Lung (tissue), 17 donors: ENCODE measurements at places on chromosomes 6 and 20. TPM values are rescaled to one million over a fixed set of nuclear protein-coding genes. Genes with fewer than 3 reads are reported as not detected.

CST5 gene
- total RNA-seq, result not detected

EFCAB8 gene
- total RNA-seq, result 0.83 TPM

BPI gene
- total RNA-seq, result 1.8 TPM

SLC17A2 gene
- not detected for total RNA-seq

SLC39A7 gene
- 53.6 TPM for total RNA-seq

GRCh38 chr6:5084781-5085647 is at the start of gene PPP1R3G:
TSS of gene PPP1R3G (plus strand) at chr6:5085341. CDS start at chr6:5085486, 145 bp downstream.
- peak within 1 kb of the TSS; percentile 46 for H3K4me3 ChIP-seq
- peaks cover 15% of the 10 kb centered on the region for H3K27me3 ChIP-seq
- no peaks in the 10 kb centered on the region for H3K36me3 ChIP-seq
- peak within 1 kb of the TSS; percentile 83 for H3K27ac ChIP-seq

DNA sequence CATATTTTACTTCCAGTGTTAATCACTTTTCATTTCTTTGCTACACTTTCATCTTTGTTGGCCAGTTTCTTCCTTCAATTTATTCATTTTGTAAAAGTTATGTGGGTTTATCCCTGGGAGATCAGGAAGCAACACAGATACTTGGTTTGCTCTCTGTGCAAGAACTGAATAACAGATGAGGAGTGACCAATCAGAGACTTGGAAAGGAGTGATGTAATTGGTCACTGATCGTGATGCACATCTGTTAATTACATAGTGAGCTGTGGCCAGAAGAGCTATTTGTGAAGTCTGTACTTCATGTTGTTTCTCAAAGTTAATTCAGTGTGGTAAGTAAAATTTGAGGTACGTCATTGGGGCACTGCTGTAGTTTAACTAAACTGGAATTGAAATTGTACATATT is 21.3 kb downstream of the ANKRD6 start:
- H3K27me3 ChIP-seq, result no peaks in the 10 kb centered on the region
- no peak overlapping the region for H3K4me3 ChIP-seq
- no peak for DNase-seq

DNA sequence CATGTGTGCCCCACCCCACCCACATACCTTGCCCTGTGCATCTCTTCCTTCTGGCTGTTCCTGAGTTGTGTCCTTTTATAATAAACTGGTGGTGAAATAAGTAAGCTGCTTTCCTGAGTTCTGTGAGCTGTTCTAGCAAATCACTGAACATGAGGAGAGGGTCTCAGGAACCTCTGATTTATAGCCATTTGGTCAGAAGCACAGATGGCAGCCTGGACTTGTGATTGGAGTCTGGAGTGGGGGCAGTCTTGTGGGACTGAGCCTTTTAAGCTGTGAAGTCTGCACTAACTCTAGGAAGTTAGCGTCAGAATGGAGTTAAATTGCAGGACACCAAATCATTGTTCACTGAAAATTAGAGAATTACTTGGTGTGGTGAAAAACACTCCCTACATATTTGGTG is 245.4 kb downstream of the LRFN2 start:
- H3K27me3 ChIP-seq, result no peaks in the 10 kb centered on the region
- no peaks in the 10 kb centered on the region for H3K4me1 ChIP-seq
- H3K36me3 ChIP-seq, result no peaks in the 10 kb centered on the region
- H3K4me3 ChIP-seq, result no peak overlapping the region

GRCh38 chr6:106731144-106731842 is 101.9 kb downstream of the QRSL1 start:
- H3K4me3 ChIP-seq, result no peak overlapping the region
- no peaks in the 10 kb centered on the region for H3K36me3 ChIP-seq
- H3K4me1 ChIP-seq, result no peaks in the 10 kb centered on the region

DNA sequence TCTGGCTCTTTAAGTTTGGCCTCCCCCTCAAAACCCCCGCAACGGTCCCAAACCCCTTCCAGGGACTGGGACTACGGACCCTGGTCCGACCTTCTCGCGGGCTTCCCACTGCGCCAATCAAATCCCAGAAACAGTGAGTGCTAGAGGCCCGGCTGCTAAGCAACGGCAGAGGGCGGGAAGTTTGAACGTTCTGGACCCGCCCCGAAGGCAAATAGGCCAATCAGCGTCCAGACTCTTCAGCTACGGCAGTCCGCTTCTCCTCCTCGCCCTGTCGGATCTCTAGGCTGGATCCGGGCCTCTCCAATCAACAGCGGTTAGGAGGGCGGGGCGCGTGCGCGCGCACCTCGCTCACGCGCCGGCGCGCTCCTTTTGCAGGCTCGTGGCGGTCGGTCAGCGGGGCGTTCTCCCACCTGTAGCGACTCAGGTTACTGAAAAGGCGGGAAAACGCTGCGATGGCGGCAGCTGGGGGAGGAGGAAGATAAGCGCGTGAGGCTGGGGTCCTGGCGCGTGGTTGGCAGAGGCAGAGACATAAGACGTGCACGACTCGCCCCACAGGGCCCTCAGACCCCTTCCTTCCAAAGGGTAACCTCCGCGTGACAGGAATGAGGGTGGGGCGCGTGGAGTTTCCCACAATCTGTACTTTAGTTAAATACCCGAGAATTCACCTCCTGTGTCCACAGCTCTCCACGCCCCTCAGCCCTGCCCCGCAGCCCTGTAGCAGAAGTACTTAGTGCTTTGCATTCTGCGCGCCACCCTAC is at the start of gene MSH5:
TSS of gene MSH5 (plus strand) at position 367 of the 758 bp plus-strand sequence. CDS start 462 bp downstream, outside the sequence.
- peak within 1 kb of the TSS; percentile 74 for H3K4me3 ChIP-seq
- no peaks in the 10 kb centered on the region for H3K36me3 ChIP-seq
- H3K27ac ChIP-seq, result no peak within 1 kb of the TSS
- H3K4me1 ChIP-seq, result peaks cover 7% of the 10 kb centered on the region

GRCh38 chr20:21682521-21682954 is 22.9 kb upstream of the PAX1 start:
- H3K4me3 ChIP-seq, result no peak overlapping the region
- H3K36me3 ChIP-seq, result no peaks in the 10 kb centered on the region
- H3K27ac ChIP-seq, result no peak overlapping the region
- H3K27me3 ChIP-seq, result peaks cover 3% of the 10 kb centered on the region
- DNase-seq, result peak; percentile 83

DNA sequence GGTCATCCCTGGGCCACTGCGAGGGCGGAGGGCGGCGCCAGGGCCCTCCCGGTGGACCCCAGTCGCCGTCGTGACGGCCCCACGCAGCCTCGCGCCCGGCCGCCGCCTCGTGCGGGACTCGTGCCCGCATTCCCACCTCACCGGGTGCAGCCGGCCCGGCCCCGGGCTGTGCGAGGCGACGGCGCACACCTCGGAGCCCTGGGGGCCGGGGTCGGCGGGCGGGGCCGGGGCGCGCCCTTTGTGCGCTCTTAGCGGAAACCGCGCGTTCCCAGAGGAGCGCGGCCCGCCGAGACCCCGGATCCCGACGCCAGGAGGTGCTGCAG is 5.5 kb upstream of the DLL1 start:
- no peak overlapping the region for H3K4me3 ChIP-seq
- H3K27me3 ChIP-seq, result peaks cover 3% of the 10 kb centered on the region
- H3K4me1 ChIP-seq, result peaks cover 4% of the 10 kb centered on the region
- no peak for DNase-seq
- no peaks in the 10 kb centered on the region for H3K36me3 ChIP-seq
- H3K27ac ChIP-seq, result no peak overlapping the region

DNA sequence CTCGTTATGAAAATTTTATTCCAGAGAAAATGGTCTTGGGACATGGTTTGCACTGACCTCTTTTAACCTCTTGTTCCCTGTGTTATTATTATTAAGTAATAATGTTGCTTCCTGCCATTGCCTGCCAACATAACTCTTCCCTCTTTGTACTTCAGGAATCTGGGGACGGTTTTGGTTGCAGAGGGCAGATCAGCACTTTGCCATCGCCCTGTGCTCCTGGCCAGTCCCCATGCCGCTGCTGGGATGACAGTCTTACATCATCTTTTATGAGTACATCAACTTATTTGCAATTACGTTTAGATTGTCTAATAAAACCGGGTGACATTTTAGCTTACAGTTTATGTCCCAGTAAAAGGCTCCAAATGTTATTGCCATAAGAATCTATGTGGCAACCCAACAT is 157.2 kb downstream of the CDH26 start:
- DNase-seq, result peak; percentile 54
- H3K27me3 ChIP-seq, result no peaks in the 10 kb centered on the region
- no peak overlapping the region for H3K4me3 ChIP-seq
- H3K36me3 ChIP-seq, result no peaks in the 10 kb centered on the region

- H3K4me1 ChIP-seq, result no peaks in the 10 kb centered on the region
- H3K36me3 ChIP-seq, result peaks cover 19% of the 10 kb centered on the region
- H3K27me3 ChIP-seq, result no peaks in the 10 kb centered on the region
- H3K4me3 ChIP-seq, result no peak overlapping the region
- DNase-seq, result no peak
- H3K27ac ChIP-seq, result no peak overlapping the region
Measured at GRCh38 chr20:35690265-35690664, 8.9 kb downstream of the NFS1 start.

DNA sequence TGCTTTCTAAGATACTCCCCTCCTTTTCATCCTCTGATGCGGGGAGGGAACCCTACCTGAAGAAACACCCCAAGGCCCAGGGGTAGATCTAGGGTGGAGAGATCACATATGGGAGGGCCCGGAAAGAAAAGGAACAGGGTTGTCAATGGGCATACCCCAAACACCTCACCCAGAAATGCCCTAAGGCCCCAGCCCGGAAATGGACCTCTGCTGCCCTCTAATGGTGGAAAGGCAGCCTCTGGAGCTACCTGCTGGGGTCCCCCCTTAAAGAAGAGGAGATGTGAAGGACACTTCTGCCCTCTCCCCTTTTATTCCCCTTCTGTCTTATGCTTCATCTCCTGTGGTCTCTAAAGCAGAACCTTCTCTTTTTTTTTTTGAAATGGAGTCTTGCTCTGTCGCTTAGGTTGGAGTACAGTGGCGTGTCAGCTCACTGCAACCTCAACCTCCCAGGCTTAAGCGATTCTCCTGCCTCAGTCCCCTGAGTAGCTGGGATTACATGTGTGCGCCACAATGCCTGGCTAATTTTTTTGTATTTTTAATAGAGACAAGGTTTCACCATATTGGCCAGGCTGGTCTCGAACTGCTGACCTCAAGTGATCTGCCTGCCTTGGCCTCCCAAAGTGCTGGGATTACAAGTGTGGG is 458 bp upstream of the ARMC12 start:
- H3K36me3 ChIP-seq, result no peaks in the 10 kb centered on the region
- H3K4me1 ChIP-seq, result peaks cover 22% of the 10 kb centered on the region
- peak; percentile 79 for DNase-seq
- no peaks in the 10 kb centered on the region for H3K27me3 ChIP-seq

DNA sequence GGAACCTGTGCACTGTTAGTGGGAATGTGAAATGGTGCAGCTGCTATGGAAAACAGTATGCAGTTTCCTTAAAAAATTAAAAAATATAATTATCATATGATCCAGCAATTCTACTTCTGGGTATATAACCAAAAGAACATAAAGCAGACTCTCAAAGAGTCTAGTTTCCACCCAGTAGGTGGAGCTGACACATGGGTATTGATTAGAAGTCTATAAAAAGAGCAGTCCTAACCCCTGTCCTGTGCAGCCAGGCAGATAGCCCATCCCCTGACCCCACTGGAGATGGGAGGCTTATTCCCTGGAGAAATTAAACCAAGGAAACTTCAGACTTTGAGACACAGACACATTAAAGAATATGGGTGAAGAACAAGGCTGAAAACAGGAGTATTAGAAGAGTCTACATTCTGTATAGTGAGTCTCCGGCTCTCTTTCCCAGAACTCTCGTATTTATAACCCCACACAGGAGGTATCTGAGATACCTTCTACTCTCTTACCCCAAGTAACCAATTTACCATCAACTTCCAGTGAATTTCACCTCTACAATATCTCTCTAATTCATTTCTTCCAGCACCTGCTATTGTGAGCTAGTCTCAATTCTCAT is 92.3 kb downstream of the SEL1L2 start:
- no peaks in the 10 kb centered on the region for H3K36me3 ChIP-seq
- DNase-seq, result no peak

DNA sequence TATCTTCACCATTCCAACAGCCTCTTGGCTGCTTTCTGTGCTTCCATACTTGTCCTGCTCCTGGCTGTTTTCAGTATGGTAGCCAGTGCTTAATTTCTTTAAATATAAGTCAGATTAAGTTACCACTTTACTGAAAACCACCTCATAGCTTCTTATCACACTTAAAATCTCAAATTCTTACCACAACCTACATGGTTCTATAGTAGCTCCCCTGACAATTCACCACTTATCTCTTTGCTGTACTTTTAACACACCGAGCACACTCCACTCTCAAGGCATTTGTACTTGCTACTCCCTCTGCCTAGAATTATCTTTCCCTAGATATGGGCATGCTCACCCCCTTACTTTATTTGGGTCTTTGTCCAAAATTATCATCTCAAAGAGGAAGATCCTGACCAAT is 369.0 kb downstream of the TENT5A start:
- DNase-seq, result no peak
- no peak overlapping the region for H3K4me3 ChIP-seq
- H3K27me3 ChIP-seq, result no peaks in the 10 kb centered on the region
- H3K4me1 ChIP-seq, result no peaks in the 10 kb centered on the region
- no peak overlapping the region for H3K27ac ChIP-seq
- H3K36me3 ChIP-seq, result no peaks in the 10 kb centered on the region

DNA sequence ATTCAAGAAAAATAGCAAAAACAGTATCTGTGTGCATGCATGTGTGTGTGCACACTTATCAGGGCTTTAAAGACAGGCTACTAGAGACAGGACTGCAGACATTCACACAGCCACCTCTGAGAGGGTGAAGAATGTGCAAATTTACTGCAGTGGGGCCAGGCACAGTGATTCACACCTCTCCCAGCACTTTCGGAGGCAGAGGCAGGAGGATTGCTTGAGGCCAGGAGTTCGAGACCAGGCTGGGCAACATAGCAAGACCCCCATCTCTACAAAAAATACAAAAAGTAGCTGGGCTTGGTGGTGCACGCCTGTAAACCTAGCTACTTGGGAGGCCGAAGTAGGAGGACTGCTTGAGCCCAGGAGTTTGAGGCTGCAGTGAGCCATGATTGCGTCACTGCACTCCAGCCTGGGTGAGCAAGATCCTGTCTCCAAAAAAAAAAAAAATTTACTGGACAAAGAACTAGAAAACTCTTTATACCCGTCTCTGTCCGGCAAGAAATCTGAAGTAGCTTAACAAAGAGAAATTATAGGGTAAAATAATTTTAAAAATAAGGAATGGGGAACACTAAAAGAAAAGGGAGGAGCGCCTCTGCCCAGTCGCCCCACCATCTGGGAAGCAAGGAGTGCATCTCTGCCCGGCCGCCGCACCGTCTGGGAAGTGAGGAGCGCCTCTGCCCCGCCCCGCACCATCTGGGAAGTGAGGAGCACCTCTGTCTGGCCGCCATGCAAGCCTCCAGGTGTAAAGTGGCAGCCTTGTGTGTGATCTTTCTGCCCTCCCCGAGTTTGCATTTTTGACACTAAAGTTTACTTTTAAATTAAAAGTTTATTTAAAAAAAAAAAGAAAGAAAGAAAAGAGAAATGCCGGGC is 105.1 kb downstream of the ZMYND8 start:
- H3K36me3 ChIP-seq, result peaks cover 35% of the 10 kb centered on the region
- H3K4me1 ChIP-seq, result no peaks in the 10 kb centered on the region
- no peak for DNase-seq
- H3K27ac ChIP-seq, result no peak overlapping the region

DNA sequence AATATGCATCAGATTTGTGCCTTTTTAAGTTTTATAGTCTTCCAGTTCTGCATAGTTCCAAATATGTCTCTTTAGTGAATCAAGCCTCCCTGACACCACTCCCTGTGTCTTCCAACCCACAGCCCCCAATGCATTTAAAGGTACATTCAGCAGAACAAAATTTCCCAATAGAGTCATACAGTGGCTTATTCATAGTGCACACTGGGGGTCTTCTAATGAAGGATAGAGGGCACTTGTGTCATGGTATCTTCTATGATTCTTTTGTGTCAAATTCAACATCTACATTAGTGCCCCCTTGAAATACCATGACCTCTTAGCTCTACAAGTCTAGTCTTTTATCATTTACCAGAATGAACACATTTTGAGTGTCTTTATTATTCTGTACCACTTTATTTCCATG is 33.8 kb downstream of the FLRT3 start:
- H3K4me1 ChIP-seq, result no peaks in the 10 kb centered on the region
- H3K4me3 ChIP-seq, result no peak overlapping the region
- H3K36me3 ChIP-seq, result no peaks in the 10 kb centered on the region
